Muscle of leg (tissue), 16 donors: ENCODE measurements at places on chromosomes 1 and 21. TPM values are rescaled to one million over a fixed set of nuclear protein-coding genes. Genes with fewer than 3 reads are reported as not detected.

RGL1 gene
- total RNA-seq: 28.3 TPM

WDR47 gene
- total RNA-seq: 10.8 TPM

ESPN gene
- 0.22 TPM for total RNA-seq

S100A14 gene
- total RNA-seq: 0.18 TPM

DCDC2B gene
- not detected for total RNA-seq

TSPAN1 gene
- total RNA-seq: not detected

TRIM62 gene
- total RNA-seq: 3.0 TPM

KIF2C gene
- total RNA-seq: 9.2 TPM

PTAFR gene
- total RNA-seq: 1.6 TPM

PLA2G2C gene
- not detected for total RNA-seq

IPO13 gene
- 15.6 TPM for total RNA-seq

LYSMD1 gene
- total RNA-seq: 14.1 TPM

TFF3 gene
- total RNA-seq: 3.1 TPM

RNU1-4 gene
- total RNA-seq: 2,384 TPM

TDRD5 gene
- total RNA-seq: under 0.01 TPM

PEA15 gene
- total RNA-seq: 57.4 TPM

TIE1 gene
- 32.7 TPM for total RNA-seq

NFASC gene
- 1.0 TPM for total RNA-seq

GRCh38 chr1:54498383-54499096 is 49.5 kb upstream of the ACOT11 start:
- H3K27ac ChIP-seq: no peak overlapping the region
- no peak for DNase-seq
- no peaks in the 10 kb centered on the region for H3K36me3 ChIP-seq
- H3K4me1 ChIP-seq: peaks cover 11% of the 10 kb centered on the region
- peaks cover 37% of the 10 kb centered on the region for H3K27me3 ChIP-seq

DNA sequence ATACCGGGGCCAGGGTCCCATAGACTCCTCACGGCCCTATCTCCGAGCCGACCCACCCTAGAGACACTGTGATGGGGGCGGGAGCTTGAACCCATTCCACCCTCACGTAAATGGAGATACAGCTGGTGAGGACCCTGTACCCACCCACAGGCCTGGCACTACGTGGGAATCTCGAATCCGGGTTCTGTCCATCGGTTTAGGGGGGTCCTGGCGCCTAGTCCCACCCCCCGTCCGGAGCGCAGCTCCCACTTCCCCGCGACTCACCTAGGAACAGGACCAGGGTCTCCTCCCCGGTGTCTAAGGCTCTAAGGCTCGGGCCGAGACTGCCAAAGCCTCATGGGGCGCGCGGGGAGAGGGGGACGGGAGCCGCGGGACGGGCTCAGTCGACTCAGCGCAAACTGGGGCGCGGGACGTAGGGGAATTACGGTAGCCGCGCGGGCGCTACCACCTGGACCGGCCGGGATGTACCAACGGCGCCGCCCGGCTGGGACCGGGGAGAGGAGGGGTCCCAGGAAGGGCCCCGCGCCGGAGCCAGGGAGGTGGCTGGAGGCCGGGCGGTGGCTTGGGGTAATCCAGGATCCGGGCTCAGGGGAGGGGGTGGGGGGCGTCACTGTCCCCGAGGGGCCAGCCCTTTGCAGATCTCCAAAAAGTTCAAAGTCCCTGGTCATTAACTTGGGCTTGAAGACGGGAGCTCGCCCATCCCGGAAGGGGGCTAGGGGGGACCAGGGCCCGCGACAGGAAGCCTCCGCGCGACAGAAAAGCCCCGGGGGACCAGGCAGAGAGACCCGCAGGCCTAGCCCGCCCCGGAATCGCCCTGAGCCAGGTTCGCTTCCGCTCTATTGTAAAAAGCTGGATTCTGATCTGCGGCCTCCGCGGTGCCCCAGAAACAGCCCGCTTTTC is 1.0 kb downstream of the PLEKHG5 start:
- peak overlapping the region; percentile 36 for H3K4me3 ChIP-seq
- H3K27me3 ChIP-seq: peaks cover 30% of the 10 kb centered on the region
- H3K4me1 ChIP-seq: peaks cover 39% of the 10 kb centered on the region
- no peak overlapping the region for H3K27ac ChIP-seq
- no peaks in the 10 kb centered on the region for H3K36me3 ChIP-seq

- no peak for DNase-seq
- no peak overlapping the region for H3K27ac ChIP-seq
- H3K27me3 ChIP-seq: no peaks in the 10 kb centered on the region
Observed at GRCh38 chr21:26055010-26055409, 115.6 kb downstream of the APP start.

- H3K4me3 ChIP-seq: no peak overlapping the region
- H3K27ac ChIP-seq: no peak overlapping the region
- no peaks in the 10 kb centered on the region for H3K36me3 ChIP-seq
- DNase-seq: no peak
- no peaks in the 10 kb centered on the region for H3K27me3 ChIP-seq
- peaks cover 5% of the 10 kb centered on the region for H3K4me1 ChIP-seq
Observed at GRCh38 chr1:19512545-19512944, 27.2 kb upstream of the CAPZB start.

- H3K4me3 ChIP-seq: no peak overlapping the region
- no peaks in the 10 kb centered on the region for H3K36me3 ChIP-seq
- no peak overlapping the region for H3K27ac ChIP-seq
- H3K4me1 ChIP-seq: peaks cover 45% of the 10 kb centered on the region
Observed at GRCh38 chr21:42113926-42114409, 42.9 kb downstream of the UMODL1 start.

DNA sequence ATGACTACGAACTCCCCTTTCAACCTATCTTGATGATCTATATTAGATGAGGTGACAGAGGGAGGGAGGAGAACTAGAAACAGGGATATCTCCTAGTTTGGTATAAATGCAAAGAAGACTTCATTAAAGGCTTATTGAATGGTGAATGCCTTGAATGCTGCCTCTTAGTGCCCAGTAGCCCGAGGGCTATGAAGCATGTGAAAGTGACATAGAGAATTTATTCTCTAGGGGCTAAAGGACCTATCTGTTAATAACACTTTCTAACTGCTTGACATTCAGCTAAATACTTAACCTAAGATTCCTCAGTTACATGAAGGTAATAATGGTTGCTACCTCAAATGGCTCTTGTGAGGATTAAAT is 764.1 kb downstream of the LTN1 start:
- H3K36me3 ChIP-seq: no peaks in the 10 kb centered on the region
- no peaks in the 10 kb centered on the region for H3K4me1 ChIP-seq
- H3K27ac ChIP-seq: no peak overlapping the region
- no peaks in the 10 kb centered on the region for H3K27me3 ChIP-seq

DNA sequence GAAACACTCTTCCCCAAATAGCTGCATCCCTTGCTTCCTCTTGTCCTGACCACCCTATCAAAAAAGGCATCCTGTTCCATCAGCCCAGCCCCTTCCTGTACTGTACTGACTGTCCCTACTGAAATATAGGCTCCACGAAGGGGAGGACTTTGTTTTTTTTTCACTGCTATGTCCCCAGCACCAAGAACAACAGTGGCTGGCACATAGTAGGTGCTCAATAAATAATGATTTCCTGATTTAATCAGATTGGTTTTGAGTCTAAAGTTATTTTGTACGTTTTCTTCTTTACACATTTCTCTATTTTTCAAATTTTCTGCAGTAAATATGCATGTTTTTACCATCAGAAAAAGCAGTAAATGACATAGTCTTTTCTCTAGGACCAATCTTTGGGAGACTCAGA is 73.9 kb downstream of the CD58 start:
- H3K36me3 ChIP-seq: no peaks in the 10 kb centered on the region
- no peaks in the 10 kb centered on the region for H3K27me3 ChIP-seq
- peaks cover 11% of the 10 kb centered on the region for H3K4me1 ChIP-seq
- no peak overlapping the region for H3K4me3 ChIP-seq
- H3K27ac ChIP-seq: no peak overlapping the region

- no peaks in the 10 kb centered on the region for H3K27me3 ChIP-seq
- H3K4me1 ChIP-seq: peaks cover 49% of the 10 kb centered on the region
- H3K27ac ChIP-seq: peak overlapping the region; percentile 75
- DNase-seq: peak; percentile 65
Observed at GRCh38 chr21:45050345-45050796, 24.0 kb upstream of the ADARB1 start.

- no peak overlapping the region for H3K4me3 ChIP-seq
- no peaks in the 10 kb centered on the region for H3K36me3 ChIP-seq
- DNase-seq: no peak
- H3K27ac ChIP-seq: no peak overlapping the region
- no peaks in the 10 kb centered on the region for H3K27me3 ChIP-seq
Observed at GRCh38 chr1:182093781-182094180, 32.3 kb upstream of the ZNF648 start.

GRCh38 chr1:225763716-225764548 is 13.7 kb upstream of the SRP9 start:
- DNase-seq: peak; percentile 68
- no peaks in the 10 kb centered on the region for H3K36me3 ChIP-seq
- H3K4me1 ChIP-seq: peaks cover 58% of the 10 kb centered on the region
- no peak overlapping the region for H3K4me3 ChIP-seq
- no peaks in the 10 kb centered on the region for H3K27me3 ChIP-seq
- H3K27ac ChIP-seq: peak overlapping the region; percentile 42

- no peak overlapping the region for H3K4me3 ChIP-seq
- H3K27me3 ChIP-seq: peaks cover 2% of the 10 kb centered on the region
- H3K4me1 ChIP-seq: peaks cover 8% of the 10 kb centered on the region
- H3K36me3 ChIP-seq: no peaks in the 10 kb centered on the region
Observed at GRCh38 chr1:208600456-208601190, 356.4 kb upstream of the PLXNA2 start.

DNA sequence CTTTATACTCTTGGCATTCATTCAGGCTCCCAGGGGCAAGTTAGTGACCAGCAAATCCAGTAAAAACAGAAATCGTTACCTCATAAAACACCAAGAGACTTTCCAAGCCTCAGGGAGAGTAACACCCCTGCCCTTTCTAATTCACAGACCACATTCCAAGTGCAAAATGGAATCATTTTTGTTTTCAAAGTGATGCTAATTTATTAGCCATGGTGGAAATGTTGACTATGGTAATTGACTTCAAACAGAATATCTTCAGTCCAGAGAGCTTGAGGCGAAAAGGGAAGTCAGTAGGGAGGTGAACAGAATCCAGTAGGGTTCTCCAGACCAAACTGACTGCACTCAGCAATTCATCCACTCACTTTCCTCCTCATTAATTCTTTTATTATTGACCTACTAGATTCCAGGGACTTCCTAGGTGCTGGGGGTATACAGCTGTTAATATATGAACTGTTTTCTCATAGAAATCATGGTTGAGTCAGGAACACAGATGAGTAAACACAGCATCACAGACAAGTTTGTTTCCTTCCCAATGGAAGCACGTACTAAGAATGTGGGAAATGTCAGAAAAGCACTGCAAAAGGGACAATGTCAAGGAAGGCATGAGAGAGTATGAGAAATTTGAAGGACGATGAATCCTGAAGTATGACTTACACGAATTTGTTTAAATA is 388.5 kb upstream of the C1orf87 start:
- DNase-seq: no peak
- H3K4me1 ChIP-seq: no peaks in the 10 kb centered on the region
- H3K27me3 ChIP-seq: no peaks in the 10 kb centered on the region

GRCh38 chr1:170133766-170134495 is 11.8 kb upstream of the NTMT2 start:
- no peak overlapping the region for H3K4me3 ChIP-seq
- peak overlapping the region; percentile 33 for H3K27ac ChIP-seq
- H3K36me3 ChIP-seq: no peaks in the 10 kb centered on the region
- DNase-seq: peak; percentile 96
- H3K4me1 ChIP-seq: no peaks in the 10 kb centered on the region

DNA sequence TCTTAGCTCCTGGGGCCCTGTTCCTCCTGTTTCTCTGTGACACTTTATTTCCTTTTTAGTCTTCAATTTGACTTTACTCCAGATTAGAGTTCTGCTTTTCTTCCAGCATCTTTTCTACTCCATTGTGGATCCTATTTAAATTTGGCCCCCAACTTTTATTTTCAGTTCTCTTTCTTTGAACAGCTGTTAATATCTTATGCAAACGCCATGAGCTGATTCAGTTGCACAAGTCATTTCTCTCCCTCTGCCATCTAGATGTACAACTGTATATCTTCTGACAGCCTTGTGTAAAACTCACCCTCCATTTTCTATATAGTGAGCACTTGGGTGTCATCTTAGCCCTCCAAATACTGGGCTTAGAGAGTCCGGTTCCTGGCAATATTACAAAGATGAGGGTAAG is 42.2 kb downstream of the SPATA17 start:
- H3K4me3 ChIP-seq: no peak overlapping the region
- DNase-seq: peak; percentile 46
- H3K36me3 ChIP-seq: no peaks in the 10 kb centered on the region
- H3K4me1 ChIP-seq: no peaks in the 10 kb centered on the region

DNA sequence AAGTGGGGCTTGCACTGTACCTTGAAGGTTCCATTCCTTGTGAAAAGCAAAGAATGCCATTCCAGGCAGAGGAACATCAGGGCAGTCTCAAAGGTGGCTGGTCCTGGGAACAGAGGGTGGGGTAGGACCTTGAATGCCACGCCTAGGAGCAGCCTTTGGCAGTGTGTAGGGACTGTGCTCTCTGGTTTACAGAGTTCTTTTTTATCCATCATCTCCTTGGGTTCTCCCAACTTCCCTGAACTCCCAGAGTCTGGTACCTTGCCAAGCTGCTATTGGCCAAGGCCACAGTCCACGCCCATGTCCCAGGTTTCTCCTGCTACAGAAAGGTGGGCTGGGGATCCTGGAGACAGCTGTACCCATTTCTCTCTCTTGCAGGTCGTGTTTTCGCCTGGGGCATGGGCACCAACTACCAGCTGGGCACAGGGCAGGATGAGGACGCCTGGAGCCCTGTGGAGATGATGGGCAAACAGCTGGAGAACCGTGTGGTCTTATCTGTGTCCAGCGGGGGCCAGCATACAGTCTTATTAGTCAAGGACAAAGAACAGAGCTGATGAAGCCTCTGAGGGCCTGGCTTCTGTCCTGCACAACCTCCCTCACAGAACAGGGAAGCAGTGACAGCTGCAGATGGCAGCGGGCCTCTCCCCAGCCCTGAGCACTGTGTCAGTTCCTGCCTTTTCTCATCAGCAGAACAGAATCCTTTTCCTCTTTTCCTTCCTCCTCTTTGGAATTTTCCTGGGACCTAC is 15.3 kb upstream of the TRNAU1AP start:
- peaks cover 39% of the 10 kb centered on the region for H3K36me3 ChIP-seq
- DNase-seq: peak; percentile 41
- H3K27me3 ChIP-seq: no peaks in the 10 kb centered on the region
- no peak overlapping the region for H3K4me3 ChIP-seq
- H3K27ac ChIP-seq: peak overlapping the region; percentile 74

DNA sequence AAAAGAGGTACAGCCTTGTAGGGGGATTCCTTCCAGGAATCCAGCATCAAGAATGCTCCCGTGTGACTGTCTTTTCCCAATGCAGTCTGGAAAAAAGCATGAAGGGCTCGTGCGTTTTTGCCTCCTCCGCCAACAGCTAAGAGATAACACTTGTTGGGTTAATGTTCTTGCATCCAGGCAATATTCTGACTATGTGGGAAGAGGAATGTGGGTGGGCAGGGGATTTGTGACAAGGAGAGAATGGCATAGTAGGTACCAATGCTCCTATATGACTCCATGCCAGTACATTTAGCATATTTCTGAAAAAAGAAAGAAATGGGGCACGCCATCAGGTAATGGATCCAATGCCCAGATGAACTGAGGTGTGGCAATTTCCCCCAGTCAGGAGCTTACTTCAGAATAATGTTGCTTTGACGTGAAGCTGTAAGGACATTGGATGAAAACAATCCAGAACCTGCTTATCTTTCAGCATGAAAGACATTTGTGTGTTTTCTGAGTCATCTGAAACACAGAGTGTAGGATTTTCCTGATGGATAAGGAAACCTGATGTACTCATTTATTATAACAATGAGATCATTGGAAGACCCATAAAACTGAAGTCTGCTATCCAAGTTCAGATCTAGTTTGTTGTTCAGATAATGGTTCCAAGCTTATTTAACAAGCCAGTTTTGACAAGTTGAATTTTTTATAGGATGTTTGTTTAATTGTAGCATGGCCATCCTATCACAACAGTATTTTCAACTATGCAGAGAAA is 105.5 kb downstream of the LYPLAL1 start:
- H3K4me3 ChIP-seq: no peak overlapping the region
- no peaks in the 10 kb centered on the region for H3K27me3 ChIP-seq
- no peak for DNase-seq
- no peak overlapping the region for H3K27ac ChIP-seq
